ENCODE measurements at places on chromosomes 1 and 21.

DNA sequence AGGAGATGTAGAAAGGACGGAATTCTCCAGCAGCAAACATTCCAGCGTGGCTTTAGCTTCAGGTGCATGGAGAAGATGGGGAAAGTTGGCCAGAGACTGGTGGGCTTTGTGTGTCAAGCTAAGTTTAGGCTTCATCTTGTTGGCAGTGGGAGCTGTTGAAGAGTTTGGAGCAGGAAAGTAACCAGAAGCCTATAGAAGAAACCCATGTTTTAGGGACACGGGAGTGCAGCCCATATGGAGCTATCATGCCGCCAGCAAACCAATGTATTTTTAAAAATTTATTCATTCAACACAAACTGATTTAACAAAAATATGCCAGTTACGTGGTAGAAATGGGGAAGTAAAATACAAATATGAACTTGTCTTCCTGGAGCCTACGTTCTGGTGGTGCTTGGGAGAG lies 53.7 kb downstream of the ACTL8 start:
- no peak for DNase-seq

- DNase-seq, result peak; percentile 18
Observed at GRCh38 chr1:15100121-15100879, 53.2 kb upstream of the TMEM51 start.

GRCh38 chr1:60865166-60865565 lies 217.2 kb upstream of the NFIA start:
- DNase-seq, result no peak

DNA sequence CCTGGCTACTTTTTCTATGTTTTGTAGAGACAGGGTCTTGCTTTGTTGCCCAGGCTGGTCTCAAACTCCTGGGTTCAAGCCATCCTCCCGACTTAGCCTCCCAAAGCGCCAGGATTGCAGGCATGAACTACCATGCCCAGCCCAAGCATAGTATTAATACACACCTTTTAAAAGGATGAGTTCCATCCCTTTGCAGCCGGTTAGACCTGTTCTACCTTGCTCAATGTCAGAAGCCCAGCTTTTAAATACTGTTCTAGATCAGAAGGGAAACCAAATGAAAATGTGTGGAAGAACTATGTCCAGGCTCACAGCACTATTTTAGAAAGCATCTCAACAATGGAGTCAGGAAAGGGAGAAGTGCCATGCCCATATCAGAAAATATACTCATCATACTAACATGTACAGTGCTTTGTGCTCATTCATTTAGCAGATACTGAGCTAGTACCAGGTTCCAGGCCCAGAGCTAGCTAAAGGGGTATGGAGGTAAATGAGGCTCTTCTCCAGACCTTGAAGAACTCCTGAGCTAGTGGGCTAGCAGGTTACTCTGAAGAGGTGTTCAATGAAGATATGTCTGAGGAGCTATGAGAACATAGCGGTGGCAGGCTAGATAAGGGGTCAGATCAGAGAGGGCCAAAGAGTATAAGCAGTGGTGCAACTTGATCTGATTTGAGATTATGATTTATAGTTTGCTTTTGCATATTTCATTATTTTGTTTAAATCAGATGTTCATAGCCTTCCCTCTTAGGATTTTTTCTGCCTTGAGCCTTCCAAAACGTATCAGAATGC lies 78.2 kb downstream of the RNF220 start:
- no peak for DNase-seq

DNA sequence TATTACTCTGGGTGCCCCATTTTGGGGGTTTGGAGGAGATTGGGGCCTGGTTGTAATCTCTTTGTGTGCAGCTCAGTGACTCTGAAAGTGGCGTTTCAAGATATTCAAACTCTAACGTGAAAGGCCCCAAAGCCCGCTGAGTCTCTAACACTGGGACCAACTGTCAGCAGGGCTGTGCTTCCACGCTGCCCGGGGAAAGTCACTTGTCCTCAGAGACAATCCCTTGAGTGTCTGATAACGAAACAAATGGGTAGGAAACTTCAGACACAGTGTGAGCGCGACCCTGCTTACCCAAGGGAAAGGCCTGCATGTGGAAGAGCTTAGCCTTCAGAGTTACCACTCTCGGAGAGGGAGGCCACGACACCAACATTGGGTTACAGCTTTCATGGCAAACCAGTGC lies 837 bp downstream of the UBASH3A start:
- no peak for DNase-seq

DNA sequence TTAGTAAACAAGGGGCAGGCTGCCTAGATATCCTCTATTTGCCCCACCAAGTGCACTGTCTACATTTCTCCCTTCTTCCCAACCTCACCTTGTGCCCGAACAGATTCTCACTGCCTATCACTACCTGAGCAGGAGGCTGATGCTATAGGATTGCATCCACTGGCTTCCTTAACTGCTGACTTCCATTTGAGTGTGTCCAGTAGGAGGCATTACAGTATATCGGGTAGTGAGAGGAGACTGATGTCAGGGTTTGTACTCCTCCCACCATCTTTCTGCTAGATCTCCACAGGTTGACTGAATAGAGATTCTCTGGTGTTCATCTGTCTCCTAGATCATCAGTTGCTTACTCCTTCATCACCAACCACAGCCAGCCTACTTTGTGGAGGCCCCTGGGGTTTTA lies 796.3 kb downstream of the LRRIQ3 start:
- no peak for DNase-seq

DNA sequence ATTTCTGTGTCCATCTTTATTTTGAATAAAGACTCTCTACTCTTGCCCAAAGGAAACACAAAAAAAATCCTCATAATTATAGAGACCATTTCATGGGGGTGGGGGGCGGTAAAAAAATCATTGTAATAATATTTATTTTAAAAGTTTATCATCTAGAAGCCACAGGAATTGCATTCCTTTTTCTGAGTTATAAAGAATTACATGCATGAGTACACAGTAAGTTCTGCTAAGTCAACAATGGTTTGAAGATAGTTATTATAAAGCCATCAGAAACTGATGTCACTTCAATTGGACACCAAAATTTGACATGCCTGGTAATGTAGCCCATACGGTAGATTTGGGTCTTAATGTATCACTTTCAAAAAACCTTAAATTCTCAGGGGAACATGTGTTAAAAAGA lies 478.1 kb upstream of the NR5A2 start:
- no peak for DNase-seq

DNA sequence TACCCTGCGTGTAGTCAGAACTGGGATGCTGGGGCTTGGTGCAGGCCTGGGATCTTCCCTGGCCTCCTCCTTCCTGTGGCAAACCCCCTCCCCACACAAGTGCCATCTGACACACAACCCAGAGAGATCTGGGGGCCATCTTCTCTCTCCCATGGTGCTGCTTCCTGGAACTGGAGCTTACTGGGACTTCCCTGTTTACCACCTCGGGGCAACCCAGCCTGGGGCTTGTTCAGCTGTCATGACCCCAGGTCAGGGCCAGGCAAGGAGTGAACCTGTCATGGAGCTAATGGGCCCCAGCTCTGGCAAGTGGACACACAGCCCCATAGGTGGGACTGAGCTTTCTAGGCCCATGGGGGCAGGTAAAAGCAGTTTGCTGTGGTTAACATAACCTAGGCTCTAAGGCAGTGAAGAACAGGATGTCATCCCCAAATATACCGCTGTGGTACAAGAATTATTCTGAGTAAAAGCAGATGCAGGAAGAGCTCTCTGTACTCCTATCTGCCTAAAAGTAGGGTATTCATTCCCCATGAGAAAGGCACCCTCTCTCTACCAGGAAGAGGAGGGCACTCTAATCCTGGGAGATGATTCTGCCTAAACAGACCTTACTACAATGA lies 2.4 kb downstream of the TRIM11 start:
- DNase-seq, result no peak

- no peak for DNase-seq
Observed at GRCh38 chr1:200081151-200081968, 53.9 kb downstream of the NR5A2 start.

DNA sequence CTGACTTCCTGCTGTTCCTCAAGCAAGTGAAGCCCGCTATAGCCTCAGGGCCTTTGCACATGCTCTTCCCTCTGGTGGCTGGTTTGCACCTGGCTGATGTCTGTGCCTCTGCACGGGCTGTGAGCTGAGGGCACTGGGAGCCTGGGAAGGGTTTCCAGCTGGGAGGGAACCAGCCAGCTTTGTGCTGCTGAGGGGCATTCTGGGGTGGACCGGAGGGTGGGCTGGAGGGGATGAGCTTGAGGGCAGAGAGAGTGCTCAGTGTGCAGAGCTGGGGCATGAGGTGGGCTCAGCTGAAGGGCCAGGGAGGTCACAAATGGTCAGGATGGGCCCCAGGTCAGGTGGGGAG lies 305.7 kb downstream of the MATN1 start:
- no peak for DNase-seq
